ENCODE measurements at places on chromosomes 12 and 14.

- DNase-seq: peak; percentile 51
These were observed 17.0 kb upstream of the WNT5B start for GRCh38 chr12:1611803-1612572.

DNA sequence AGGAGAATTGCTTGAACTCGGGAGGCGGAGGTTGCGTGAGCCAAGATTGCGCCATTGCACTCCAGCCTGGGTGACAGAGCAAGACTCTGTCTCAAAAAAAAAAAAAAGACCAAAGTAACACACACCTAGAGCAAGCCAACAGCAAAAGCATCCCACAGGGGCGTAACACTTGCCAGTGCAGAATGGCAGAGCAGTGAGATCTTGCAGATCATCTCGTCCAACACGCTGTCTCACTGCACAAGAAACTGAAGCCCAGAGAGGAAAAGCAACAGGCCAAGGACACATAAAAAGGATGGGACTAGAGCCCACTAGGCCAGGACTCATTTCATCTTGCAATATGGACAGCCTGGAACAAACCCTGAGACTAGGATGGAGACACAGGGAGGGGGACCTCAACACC lies 12.7 kb upstream of the KRT78 start:
- no peak for DNase-seq

- no peak for DNase-seq
These were observed 434.0 kb upstream of the SYT1 start for GRCh38 chr12:78430551-78430950.

DNA sequence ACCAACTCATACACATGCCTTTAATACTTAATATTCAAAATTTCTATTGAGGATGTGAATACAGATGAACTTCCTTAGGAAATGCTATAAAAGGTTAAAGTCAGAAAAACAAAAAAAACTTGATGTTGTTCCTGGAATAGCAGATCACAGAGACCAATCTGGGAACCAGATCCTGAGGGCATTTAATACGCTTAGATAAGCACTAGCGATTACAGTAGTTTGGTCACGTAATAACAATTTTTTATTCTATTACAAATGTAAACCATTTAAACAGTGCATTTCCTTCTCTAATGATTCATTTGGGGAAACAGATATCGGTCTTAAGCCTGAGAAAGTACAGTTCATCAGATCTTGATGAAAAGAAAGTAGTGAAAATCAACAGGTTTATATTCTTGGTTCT lies 30.8 kb upstream of the ABCC9 start:
- no peak for DNase-seq

- DNase-seq: no peak
These were observed 3.4 kb upstream of the DLK1 start for GRCh38 chr14:100723135-100723829.

DNA sequence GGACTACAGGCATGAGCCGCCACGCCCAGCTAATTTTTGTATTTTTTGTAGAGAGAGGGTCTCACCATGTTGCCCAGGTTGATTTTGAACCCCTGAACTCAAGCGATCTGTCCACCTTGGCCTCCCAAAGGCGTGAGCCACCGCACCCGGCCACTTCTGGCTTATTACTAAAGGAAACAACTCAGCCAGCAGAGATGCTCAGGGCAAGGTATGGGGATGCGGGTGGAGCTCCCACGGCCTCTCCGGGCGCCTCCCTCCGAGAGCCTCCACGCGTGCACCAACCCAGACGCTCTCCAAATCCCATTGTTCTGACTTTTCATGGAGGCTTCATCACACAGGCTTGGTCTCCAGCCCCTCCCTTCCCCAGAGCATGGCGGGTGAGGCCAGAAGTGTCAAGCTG lies 6.1 kb upstream of the GPR132 start:
- DNase-seq: no peak

DNA sequence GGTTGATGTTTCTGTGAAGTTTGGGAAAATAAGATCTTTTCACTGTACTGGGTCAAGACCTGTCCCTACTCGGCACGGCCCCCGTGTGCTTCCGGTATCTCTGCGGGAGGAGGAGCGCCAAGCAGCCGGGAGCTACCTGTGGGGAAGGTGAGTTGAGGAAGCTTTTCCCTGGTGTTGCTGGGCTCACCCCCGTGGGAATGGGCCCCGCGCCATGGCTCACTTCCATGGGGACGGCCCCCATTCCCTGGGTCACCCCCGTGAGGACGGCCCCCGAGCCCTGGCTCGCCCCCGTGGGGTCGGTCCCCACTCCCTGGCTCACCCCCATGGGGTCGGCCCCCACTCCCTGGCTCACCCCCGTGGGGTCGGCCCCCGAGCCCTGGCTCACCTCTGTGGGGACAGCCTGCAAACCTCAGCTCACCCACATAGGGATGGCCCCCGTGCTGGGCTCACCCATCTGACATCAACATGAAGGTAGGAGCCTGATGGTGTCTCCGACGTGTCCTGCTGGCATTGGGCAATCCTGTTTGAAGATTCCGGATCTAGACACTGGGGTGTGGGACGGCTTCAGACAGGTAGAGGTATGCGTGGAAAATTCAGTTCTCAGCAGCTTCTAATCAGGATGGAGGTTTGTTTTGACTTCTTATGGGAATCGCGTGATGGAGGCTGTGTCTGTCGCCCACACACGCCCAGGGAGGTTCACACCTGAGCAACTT lies 9.1 kb downstream of the LRCOL1 start:
- no peak for DNase-seq

- peak; percentile 19 for DNase-seq
These were observed 144.0 kb upstream of the PLEKHG7 start for GRCh38 chr12:92558806-92559205.

- no peak for DNase-seq
These were observed 366.7 kb downstream of the DUSP6 start for GRCh38 chr12:88985631-88986030.

DNA sequence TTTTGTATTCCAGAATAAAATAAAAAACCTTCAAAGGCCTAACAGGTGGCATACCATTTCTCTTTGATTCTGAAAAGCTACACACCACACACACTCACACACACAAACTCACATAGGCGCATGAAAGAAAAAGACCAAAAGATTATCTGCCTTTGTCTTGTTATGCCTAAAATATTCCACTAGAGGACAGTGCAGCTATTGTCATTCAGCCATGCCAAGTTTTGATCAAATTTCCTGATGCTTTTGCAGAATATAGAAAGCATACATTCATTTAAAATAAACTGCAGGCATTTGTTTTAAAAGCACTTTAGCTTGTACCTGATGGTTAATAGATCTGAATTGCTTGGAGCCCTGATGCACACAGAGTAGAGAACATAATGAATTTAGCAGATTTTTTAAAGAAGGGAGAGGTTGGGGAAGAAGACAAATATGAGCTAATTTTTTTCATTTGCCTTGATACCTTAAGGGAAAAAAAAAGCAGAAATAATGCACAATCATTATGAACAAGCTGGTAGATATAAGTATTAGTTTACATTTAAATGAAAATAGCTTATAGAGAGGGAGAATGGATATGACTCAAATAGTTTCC lies 1766.9 kb upstream of the SEL1L start:
- peak; percentile 13 for DNase-seq

DNA sequence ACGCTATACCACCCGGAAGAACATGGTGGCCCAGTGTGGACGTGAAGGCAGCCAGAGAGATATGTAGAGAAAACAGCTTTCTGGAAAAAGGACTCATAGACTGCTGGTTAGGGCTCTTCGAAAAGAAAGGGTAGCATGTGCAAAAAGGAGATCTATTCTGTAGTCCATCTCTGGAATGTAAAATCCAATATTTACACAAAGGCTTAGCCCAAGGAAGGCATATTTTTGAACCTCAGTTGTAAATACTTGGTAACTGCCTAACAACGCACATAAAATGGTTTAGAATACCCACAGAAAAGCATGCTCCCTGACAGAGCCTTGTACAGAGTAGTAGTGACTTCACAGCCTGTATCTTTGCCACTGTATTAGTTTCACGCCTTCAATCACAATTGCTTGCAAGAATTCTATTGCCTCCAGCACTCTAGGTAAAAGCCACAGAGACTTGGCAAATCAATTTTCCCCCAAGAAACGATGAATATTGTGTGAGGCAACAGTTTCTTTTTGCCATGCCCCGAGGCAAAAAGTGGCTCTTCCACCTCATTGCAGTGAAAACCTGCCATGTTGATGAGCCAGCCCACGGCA lies 59.2 kb downstream of the TRIM9 start:
- DNase-seq: no peak

DNA sequence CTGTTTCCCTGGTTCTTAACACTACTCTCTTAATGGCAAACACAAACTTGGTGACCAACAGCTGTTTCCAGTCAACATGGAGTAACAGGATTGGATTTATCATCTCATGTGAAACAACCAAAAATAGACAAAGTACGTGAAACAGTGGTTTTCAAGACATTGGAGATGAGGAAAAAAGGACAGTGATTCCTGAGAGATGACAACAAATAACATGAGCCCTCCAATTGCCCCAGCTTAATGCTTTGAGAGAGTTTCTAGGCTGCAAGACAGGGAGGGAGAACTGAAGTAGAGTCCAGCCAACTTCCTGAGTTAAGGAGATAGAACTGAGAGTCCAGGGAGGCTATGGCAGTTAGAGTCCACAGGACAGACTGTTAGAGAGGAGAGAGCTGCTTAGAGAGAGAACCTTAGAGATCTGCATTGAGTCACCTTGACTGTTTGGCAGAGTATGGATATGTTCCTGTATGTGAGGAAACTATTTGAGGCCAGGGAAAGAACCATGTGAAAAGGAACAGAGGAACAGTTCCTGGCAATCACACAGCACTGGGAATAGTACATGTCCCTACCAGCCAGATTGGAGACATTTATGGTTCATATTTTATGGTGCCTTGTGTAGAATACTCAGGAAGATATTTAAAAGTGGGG lies 106.4 kb downstream of the PCNX1 start:
- DNase-seq: no peak

GRCh38 chr14:34220921-34221320 lies 241.1 kb downstream of the SPTSSA start:
- no peak for DNase-seq

DNA sequence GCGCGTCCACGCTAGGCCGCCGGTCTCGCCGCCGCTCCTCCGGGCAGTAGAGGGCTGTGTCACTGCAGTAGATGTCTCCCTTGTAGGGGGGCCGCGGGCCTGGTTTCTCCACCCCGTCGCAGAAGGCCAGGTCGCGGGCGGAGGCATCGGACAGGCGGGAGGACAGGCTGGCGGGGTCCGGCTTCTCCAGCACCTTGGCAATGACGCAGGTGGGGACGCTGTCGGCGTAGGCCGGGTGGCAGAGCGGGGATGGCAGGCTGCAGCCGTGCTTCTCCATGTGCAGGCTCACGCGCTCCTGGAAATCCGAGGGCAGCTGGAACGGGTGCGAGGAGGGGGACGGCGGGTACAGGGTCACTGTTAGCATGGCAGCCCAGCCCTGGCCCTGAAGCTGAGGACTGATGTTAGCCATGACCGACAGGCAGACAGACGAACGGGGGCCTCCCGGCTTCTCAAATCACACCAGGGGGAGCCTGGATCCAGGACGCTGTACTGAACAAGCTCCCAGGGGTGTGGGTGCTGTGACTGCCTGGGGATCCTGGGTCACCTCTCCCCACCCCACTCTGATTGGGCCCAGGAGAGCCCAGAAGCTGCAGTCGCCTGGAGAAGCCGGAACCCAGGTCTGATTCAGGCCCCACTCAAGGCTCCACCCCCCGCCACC lies 48.1 kb downstream of the BEGAIN start:
- DNase-seq: no peak

GRCh38 chr12:89742337-89743022 lies 33.8 kb upstream of the ATP2B1 start:
- DNase-seq: no peak

- no peak for DNase-seq
These were observed 546.1 kb downstream of the SNAPC1 start for GRCh38 chr14:62308316-62308715.

GRCh38 chr12:80100591-80100990 lies 1.3 kb downstream of the OTOGL start:
- DNase-seq: peak; percentile 11

GRCh38 chr12:122929812-122930211 lies 33.9 kb upstream of the VPS37B start:
- no peak for DNase-seq

DNA sequence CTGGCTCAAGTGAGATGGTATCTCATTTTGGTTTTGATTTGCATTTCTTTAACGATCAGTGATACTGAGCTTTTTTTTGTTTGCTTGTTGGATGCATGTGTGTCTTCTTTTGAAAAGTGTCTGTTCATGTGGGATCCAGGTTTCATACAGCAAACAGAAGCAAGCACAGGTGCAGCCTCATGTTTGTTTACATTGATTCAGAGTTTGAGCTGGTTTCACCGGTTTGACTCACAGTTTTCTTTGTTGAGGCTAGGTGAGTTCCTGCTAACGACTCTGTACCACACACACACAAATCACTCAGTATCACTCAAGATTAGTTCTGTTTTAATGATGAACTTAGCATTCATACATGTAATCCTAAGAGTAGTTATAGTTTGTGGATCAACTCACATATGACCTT lies 3.7 kb downstream of the OR10G2 start:
- no peak for DNase-seq

DNA sequence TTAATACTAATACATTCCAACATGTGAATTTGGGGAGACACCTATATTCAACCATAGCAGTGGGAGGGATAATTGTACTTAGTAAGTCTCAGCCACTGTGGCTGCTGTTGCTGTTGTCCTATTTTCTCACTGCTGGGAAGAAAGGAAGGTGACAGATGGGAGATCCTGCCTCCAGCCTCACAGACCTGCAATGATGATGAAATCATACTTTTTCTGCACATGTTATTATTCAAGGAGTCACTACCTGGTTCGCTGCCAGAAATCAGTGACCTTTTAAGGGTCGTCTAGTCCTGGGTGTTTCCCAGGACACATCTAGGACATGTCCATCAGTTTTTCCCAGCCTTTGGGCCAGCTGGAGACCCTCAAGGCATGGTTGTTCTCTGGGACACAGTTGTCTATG lies 106.2 kb upstream of the RPH3A start:
- DNase-seq: no peak

DNA sequence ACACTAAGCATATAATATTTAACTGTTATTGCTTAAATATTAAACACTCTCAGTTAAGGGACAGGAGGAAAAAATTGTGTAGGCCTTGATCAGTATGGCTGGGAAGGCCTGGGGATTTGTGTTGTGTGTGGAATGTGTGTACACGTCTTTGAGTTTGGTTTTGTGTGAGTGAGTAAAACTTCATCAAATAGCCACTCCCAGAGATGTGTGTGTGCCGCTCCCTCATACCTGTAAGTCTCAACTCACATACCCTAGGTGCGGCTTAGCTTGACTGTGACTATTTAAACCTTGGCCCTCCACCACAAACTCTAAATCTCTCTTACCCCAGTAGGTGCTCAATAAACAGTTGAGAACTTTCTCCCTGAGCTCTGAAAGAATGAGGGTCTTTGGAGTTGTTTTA lies 64.3 kb downstream of the FLRT2 start:
- DNase-seq: no peak

GRCh38 chr14:32620303-32620702 lies 291.2 kb downstream of the AKAP6 start:
- no peak for DNase-seq

DNA sequence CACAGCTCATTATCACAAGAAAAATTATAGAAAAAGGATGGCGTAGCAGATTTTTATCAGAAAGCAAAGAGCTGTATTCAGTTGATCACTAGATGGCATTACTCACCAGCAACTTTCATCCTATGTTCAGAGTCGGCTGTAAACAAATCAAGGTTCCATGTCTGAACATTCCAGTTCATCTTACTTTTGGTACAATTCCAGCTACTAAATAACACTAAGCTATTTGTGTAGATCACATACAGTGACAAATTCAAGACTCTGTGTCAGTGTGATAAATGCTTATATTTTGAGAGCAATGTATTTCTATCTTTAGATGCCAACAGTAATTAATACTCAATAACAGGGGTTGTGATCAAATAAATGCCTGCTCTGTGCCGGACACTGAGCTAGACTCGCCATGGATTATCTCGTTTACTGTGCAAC lies 30.1 kb downstream of the NRDE2 start:
- peak; percentile 53 for DNase-seq

GRCh38 chr12:546920-547845 lies 87.4 kb downstream of the B4GALNT3 start:
- DNase-seq: peak; percentile 7

All from A172 (cell line).